ENCODE measurements at places on chromosomes 7 and 10.

DNA sequence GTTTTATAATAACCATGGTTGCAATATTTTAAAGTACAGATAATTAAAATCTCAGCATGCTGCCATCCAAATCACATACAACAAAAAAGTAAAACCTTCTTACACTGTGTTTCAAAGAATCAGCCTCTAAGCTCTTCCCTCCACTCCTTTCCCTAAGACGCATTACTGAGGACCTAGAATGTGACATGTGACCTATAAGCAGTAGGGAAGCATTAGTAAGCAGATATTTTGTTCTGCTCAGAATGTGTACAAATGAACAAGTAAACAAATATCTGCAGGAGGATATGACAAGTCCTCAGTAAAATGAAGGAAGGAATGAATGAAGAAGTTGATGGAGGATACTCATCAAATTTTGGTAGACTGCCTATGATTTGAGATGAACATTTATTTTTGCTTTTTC, 49.1 kb downstream of the RAB11FIP2 start:
- no peak for DNase-seq

- no peak for DNase-seq
These were observed 87.2 kb downstream of the CALD1 start for GRCh38 chr7:134866617-134867016.

DNA sequence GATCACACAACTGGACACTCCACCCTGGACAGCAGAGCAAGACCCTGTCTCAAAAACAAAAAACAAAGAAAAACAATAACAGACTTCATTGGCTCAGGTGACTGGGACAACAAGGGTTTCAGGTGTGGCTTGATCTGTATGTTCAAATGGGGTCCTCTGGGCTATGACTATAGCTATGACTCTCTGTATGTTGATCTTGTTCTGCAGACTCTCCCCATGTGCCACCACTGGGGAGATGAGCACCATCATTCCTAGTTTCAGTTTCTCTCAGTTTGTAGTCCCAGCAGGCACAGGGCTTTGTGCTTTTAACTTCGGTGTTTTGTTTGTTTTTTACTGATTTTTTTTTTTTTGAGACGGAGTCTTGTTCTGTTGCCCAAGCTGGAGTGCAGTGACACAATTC, 53.8 kb downstream of the SUFU start:
- no peak for DNase-seq

GRCh38 chr7:6365451-6365850, 82.3 kb downstream of the DAGLB start:
- no peak for DNase-seq

- no peak for DNase-seq
These were observed 3.6 kb downstream of the SEC23IP start for GRCh38 chr10:119896061-119896655.

DNA sequence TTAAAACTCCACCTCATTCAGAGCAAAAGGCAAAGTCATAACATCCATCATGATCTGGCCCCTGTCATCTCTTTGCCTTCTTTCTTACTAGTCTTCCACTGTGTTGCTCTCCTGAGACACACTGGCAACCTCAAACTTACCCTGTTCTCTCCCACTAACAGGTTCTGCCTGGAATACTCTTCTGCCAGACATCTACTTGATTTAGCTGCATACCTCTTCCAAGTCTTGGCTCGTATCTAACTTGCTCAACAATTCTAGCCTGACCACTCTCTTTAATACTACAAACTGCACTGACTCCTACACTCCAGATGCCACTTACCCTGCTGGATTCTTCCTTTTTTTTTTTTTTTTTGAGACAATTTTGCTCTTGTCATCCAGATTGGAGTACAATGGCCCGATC, 167.0 kb upstream of the MTPN start:
- DNase-seq, result no peak

GRCh38 chr10:35420044-35420443, 83.7 kb downstream of the CCNY start:
- no peak for DNase-seq

GRCh38 chr7:12737836-12738235, 50.4 kb downstream of the ARL4A start:
- DNase-seq, result no peak

GRCh38 chr10:126247446-126247975, 140.8 kb downstream of the ADAM12 start:
- no peak for DNase-seq

GRCh38 chr7:54877683-54878082, 118.7 kb upstream of the SEC61G start:
- DNase-seq, result no peak

- DNase-seq, result no peak
These were observed 63.0 kb downstream of the INSIG1 start for GRCh38 chr7:155360495-155361345.

DNA sequence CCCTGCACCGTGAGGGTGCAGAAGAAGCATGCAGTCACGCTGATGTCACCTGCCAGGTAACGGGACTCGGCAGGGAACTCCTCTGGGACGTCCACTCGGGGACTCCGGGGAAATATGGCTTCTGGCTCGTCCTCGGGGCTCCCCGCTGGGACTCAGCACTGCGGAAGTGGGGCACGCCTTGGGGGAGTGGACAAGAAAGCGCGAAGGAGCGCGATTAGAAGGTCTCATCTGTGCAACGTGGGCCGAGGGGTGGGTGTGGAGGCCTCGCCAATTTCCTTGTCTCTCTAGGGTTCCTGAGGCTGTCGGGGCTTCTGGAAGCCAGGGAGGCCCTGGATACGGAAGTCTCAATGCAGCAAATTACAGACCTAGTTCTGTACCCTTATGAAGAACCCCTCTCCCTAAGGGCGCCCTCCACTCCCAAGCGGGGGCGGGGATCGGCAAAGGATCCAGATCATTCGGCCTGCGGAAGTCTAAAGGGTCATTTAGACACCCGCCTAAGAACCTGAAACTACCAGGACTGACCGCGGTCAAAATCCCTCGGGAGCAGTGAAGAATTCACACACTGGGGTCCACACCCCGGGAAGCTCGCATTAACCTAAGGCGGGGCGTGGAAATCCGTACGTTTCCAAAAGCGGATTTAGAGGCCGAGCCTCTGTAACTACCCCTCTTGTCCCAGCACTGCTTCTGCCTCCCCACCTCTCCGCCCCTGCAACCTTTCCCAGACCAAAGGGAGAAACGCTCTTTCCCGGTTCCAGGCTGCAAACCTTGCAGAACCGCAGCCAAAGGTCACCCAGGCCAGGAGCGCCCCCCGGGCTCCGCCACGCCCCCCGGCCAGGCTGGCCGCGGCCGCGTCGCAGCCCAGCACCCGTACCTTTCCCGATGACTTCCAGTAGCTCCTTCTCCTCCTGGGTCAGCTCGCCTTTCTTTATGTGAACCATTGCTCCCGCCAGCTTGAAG, 640 bp downstream of the ANKMY2 start:
- peak; percentile 57 for DNase-seq

DNA sequence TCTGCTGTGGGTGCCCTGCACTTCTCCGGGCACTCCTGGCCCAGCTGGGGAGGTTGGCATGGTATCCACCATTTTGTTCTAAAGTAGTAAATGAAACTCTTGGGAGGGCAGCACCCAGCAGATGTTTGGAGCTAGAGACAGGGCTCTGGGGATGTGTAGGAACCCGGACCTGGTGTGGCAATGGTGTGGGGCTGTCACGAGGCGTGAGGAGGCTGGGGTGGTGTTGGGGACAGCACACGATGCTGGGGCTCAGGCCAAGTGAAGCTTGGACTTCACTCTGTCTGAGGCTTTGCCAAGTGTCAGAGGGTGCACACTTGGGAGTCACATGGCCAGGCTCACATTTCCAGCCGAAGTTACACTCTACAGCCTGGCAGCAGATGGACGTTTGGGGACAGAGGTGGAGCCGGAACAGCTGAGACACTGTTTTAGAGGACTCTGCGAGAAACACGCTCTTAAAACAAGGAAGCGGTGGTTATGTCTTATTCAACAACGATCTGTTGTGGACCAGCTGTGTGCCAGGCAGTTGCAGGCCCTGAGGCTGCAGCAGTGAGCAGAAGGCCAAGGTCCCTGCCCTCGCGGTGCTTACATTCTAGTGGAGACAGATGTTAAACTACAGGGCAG, 118.2 kb downstream of the CUX1 start:
- no peak for DNase-seq

DNA sequence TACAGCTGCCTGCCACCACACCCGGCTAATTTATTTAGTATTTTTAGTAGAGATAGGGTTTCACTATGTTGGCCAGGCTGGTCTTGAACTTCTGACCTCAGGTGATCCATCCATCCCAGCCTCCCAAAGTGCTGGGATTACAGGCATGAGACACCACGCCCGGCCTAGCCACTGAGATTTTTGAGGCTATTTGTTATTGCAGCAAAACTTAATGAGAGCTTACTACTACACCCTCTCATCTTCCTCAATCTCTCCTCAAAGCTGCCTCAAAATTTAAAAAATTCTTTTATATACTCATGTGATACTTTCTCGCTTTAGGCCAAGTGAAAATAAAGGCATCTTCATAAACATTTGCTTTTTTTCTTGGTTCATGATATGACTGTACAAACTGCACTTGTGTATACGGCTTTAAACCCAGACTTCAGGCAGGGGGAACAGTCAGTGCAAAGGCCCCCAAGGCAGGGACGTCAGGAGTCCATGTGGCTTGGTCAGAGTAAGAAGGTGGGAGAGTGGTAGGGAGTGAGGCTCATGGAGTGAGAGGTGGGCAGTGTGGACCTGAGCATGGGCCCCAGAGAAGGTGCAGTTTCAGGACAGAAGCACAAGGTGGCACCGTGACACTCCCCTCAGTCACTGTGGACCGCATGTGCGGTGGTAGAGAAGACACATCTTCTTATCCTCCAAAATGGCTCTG, 55.5 kb downstream of the SYPL1 start:
- peak; percentile 69 for DNase-seq

GRCh38 chr7:133618970-133619369, 366.1 kb downstream of the EXOC4 start:
- DNase-seq, result no peak

- no peak for DNase-seq
These were observed 45.9 kb upstream of the ARHGAP12 start for GRCh38 chr10:31974434-31975124.

DNA sequence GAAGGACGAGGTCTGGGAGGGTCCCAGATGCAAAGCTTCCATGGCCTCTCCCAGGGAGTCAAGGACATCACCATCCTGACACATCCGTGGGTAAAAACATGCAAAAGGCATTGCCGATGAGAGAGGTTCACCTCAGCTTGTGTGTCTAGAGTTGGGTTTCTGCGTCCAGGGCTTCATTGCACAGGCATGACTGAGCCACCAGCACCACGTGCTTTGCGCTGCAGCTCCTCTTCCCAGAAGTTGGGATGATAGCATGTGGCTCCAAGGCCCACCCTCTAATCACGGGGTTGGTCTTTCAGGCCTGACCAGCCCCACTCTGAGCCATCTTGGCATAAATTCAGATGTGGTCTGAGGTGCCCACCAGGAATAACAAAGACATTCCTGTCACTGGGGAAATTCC, 7.1 kb upstream of the RASGEF1A start:
- no peak for DNase-seq

GRCh38 chr7:102985176-102985783, 72.5 kb downstream of the LRRC17 start:
- DNase-seq, result no peak

- DNase-seq, result no peak
These were observed 79.6 kb downstream of the HGF start for GRCh38 chr7:81690251-81690650.

GRCh38 chr10:78581133-78581694, 487.6 kb upstream of the ZMIZ1 start:
- DNase-seq, result no peak

GRCh38 chr10:120115959-120116358, 223.4 kb downstream of the SEC23IP start:
- no peak for DNase-seq

GRCh38 chr7:66800591-66800990, 60.1 kb downstream of the RABGEF1 start:
- no peak for DNase-seq

- no peak for DNase-seq
These were observed 2.4 kb upstream of the COBL start for GRCh38 chr7:51318886-51319579.

DNA sequence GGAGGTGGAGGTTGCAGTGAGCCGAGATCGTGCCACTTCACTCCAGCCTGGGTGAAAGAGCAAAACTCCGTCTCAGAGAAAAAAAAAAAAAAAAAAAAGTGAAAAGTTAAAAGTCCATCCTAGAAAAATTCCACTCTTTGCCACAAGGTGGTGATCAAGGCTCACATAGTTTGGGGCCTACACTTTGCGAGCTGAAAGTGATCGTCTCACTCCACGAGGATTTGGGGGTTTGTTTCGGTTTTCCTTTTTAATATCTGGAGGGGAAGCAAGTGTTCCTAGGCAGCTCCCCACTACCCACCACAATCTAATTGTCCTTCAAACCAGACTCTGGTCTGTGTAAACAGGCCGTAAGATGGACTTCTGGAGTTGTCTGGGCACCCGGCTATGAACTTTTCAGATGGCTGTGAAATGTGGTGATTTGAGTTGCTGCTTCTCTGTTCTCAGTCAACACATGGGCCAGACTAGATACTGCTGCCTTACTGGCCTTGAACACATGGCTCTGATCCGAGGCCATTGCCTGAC, 27.1 kb downstream of the PRLHR start:
- DNase-seq, result peak; percentile 43

GRCh38 chr7:69796416-69796815, 198.1 kb downstream of the AUTS2 start:
- no peak for DNase-seq

DNA sequence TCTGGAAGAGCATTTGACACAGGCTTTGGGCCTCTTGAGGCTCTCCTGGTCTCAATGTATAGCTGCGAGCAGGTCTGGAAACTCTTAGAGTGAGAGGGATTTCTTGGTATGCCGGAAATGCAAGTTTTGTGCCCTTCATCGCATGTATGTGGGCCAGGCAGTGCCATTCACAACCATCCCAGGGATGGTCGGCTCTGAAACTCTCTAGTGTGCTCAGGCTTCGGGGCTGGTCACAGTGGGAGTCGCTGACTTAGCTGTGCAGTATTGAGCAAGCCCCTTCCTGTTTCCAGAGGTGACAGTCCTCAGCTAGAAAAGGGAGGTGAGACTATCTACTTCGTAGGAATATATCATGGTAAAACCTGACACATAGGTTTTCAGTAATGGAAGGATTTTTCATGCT, 2.0 kb upstream of the AOAH start:
- DNase-seq, result no peak

GRCh38 chr10:78656417-78657162, 412.2 kb upstream of the ZMIZ1 start:
- DNase-seq, result no peak

GRCh38 chr7:12741951-12742575, 54.6 kb downstream of the ARL4A start:
- DNase-seq, result no peak

Data from activated naive CD4-positive, alpha-beta T cell treated with anti-CD3 and anti-CD28 coated beads, Interleukin-2, amount 50 U/mL, for 16 hours (primary cell).